ENCODE measurements at places on chromosomes 5 and 9.

GRCh38 chr9:135102331-135102730 lies 14.9 kb downstream of the OLFM1 start:
- DNase-seq, result no peak

DNA sequence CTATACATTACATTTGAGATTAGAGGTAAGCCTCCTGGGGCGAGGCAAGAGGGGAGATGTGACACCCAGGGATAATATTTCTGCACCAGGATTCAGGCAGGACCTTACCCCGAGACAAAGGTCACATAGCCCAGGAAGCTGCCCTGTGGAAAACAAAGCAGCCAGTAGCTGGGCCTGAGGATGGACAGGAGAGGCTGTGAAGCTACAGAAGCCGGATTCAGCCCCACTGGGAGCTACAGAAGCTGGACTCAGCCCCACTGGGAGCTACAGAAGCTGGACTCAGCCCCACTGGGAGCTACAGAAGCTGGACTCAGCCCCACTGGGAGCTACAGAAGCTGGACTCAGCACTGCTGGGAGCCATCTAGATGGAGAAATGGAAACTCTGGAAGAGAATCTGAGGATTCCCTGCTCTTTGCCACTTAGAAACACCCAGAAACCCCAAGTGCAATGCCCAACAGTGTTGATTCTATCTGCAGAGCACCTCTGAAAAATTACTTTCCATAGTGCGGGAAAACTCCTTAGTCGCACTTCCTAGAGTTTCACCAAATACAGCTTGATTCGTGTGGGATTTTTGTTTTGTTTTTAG lies 46.5 kb upstream of the ZFR start:
- no peak for DNase-seq

DNA sequence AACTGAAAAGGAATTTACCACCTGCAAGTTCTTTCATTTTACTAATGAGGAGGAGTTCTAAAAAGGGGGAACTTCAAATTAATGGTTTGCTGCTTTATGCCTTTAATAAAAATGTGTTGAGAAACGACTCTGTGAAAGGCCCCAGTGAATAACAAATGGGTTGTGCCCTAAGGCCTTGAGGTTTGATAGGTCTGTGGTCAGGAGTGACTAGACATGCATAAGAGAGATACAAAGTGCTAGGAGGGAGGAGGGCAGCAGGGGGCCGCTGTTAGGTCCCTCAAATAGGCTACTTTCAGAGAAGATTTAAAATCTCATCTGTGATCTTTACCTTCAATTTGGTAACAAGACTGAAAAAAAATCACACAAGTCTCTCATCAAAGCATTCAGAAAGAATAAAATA lies 58.3 kb downstream of the FAM81B start:
- no peak for DNase-seq

DNA sequence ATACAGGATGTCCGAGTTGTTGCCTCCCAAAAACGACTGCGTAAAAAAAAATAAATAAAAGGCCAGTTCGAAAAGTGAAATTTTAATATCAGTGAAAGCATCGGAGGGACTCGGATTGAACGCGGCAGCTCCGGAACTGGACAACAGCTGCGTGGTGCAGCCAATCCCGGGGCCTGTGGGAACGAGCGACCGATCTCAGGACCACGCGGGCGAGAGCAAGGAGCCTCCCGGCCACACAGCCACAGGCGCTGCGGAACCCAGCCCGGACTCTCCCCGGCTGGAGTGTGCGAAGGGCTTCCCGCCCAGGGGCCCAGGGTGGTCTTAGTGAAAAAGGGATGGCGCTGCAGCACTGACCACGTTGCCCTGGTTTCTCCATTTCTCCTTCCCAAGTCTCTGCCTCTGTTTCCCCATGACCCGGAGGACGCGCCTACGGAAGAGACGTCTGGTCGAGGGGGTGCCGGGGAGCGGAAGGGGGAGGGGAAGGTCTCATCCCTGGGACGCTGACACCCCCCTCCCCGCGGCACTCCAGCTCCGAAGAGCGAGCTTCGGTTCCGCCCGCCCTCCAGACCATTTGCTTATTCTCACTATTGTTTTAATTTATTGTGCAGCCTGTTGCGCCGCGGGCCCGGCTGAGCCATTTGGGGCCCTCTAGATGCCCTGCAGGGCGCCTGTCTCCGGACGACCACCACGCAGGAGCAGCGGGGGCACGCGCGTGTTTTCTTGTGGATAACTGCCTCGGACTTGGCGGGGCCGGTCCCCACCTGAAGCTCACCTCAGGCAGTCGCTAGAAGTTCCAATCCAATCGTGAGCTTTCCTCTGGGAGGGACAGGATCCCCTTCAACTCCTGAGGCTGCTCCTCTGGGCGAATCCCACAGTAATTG lies 303.0 kb downstream of the PARP8 start:
- DNase-seq, result no peak
